ENCODE measurements at places on chromosomes 5 and 9.

GRCh38 chr9:114072184-114073140, 5.6 kb downstream of the AMBP start:
- no peak for DNase-seq

- DNase-seq: no peak
Observed at GRCh38 chr5:159456722-159457465, 126.6 kb upstream of the IL12B start.

GRCh38 chr9:13778631-13779030, 499.1 kb upstream of the MPDZ start:
- no peak for DNase-seq

- no peak for DNase-seq
Observed at GRCh38 chr5:73497497-73498056, 665 bp upstream of the BTF3 start.

- no peak for DNase-seq
Observed at GRCh38 chr9:82021198-82021597, 32.6 kb downstream of the SPATA31D1 start.

DNA sequence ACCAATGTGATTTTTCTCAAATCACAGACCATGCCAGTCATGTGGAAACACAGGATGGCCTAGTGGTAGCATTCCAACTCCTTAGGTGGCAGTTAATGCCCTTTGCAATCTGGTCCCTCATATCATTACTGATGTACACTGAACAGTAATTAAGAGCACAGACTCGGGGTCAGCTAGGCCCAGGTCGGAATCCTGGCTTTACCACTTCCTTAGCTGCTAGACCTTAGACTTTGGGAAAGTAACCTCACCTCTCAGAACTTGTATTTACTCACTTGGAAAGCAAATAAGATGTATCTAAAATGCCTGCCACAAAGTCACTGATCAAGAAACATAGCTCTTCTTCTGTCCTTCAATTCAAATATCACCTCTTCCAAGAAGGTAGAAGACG, 112.8 kb downstream of the MAPKAP1 start:
- DNase-seq: no peak

- peak; percentile 47 for DNase-seq
Observed at GRCh38 chr9:129597355-129598088, 23.4 kb downstream of the C9orf50 start.

- no peak for DNase-seq
Observed at GRCh38 chr5:96193946-96194345, 232.3 kb upstream of the ELL2 start.

DNA sequence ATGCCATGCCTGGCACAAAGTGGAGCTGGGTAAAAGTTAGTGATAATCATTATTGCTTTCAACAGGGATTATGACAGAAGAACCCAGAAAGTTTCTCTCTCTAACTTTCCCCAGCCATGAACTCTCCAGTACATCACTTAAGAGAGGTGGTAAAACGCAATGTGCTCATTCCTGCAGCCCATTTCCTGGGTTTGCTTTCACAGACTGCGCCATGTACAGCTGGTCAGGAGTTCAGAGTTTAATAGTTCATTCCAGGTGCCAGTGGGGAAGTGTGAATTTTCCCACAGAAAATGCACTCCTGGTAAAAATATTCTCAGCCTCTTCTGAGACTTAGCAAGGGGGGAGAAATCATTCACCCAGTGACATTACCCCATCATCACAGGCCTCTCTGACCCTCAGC, 35.5 kb downstream of the ADAM19 start:
- peak; percentile 30 for DNase-seq

GRCh38 chr9:133693116-133693515, 45.0 kb downstream of the SARDH start:
- DNase-seq: no peak

DNA sequence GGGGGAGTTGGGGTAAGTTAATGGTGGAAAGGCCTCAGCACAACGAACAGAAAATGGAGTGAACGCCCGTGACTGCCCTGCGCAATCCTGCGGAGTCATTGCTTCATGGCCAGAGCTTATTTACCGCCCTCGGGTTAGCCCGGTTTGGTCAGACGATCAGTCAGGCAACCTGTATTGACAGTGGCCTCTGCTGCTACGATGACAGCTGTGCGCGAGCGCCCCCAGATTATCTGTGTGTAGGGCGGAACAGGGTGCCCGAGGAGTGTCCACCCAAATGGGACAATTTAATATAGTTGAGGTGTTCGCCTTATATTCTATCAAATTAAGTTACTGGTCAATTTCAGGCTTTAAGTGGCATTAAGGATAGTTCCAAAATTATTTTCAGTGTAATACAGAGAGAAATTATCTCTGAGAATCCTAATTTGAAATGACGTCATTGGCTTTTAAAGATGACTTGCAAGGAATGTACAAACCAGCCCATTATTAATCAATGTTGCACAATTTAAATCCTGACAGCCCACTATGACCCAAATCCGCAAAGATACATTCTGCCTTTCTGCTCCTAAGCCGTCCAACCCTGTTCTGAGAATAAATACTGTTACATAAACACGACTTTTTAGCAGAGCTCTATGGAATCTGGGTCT, 879 bp upstream of the UBQLN1 start:
- DNase-seq: peak; percentile 69

DNA sequence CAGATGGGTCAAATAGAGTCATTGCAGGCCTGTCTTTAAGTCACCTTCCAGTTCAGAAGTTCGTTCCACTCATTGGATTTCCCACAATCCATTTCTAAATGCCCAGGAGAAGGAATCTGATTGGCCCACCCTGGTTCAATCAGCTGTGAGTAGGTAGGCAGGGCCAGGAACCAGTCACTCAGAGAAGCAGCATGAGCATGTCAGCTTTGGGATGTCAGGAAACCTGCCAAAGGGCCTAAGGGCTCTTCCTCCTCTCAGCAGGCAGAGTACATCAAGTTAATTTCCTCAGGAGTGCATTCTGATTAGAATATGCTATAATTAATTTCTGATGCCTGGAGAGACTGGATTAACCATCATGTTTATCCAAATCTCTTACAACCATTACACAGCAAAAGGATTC, 412.9 kb upstream of the CCNH start:
- no peak for DNase-seq

- DNase-seq: no peak
Observed at GRCh38 chr5:132109494-132110053, 36.0 kb downstream of the CSF2 start.
